ENCODE measurements at places on chromosomes 7 and 10. TPM values are rescaled to one million over a fixed set of nuclear protein-coding genes. Genes with fewer than 3 reads are reported as not detected.

DNA sequence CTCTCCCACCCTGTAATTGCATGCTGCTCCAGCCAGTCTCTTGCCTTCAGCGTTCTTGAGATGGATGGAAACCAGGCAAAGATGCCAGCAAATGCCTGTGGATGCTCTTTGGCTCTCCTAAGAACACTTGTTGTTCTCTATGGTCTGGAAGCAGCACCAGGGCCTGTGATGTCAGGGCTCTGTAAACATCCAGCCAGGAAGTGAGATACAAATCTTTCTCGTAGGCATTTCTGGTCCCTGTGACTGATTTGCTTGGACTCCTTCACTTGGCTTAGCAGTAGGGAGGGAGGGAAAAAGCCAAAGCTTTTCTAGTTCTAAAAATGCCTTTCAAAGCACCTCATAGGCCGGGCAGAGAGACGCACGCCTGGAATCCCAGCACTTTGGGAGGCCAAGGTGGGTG lies 201.3 kb downstream of the REEP3 start:
- H3K27ac ChIP-seq, result no peak overlapping the region
- peaks cover 5% of the 10 kb centered on the region for H3K27me3 ChIP-seq
- H3K4me1 ChIP-seq, result peaks cover 8% of the 10 kb centered on the region
- no peak for DNase-seq
- no peak overlapping the region for H3K4me3 ChIP-seq
- H3K36me3 ChIP-seq, result no peaks in the 10 kb centered on the region

GRCh38 chr10:61639952-61640351 lies 22.8 kb upstream of the CABCOCO1 start:
- no peak overlapping the region for H3K4me3 ChIP-seq
- H3K27me3 ChIP-seq, result no peaks in the 10 kb centered on the region
- H3K4me1 ChIP-seq, result no peaks in the 10 kb centered on the region
- DNase-seq, result no peak

The MEOX2 gene
- 0.60 TPM for total RNA-seq

The FANK1 gene
- not detected for total RNA-seq

The HMX2 gene
- not detected for total RNA-seq

The PIK3CG gene
- total RNA-seq, result 37.4 TPM

The HYAL4 gene
- not detected for total RNA-seq

DNA sequence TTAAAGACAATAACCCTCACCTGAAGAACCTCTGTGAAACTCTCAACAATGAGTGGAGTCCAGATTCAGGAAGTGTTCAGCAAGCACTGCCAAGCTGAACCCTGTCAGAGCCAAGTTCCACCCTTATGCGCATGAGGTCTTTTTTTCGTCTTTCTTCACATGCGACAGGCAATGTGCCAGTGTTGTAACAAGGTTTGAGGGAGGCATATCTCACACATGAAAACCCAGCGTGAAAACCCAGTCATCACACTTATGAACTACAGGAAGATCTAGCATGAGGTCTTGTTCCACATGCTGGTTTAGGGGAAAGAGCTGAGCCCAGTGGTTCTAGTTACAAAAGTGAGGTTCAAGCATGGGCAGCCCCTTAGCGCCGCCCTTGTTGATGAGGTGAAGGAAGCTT lies 49.7 kb downstream of the RABGEF1 start:
- H3K4me3 ChIP-seq, result no peak overlapping the region
- no peak for DNase-seq
- H3K36me3 ChIP-seq, result peaks cover 95% of the 10 kb centered on the region
- no peaks in the 10 kb centered on the region for H3K27me3 ChIP-seq
- no peaks in the 10 kb centered on the region for H3K4me1 ChIP-seq

DNA sequence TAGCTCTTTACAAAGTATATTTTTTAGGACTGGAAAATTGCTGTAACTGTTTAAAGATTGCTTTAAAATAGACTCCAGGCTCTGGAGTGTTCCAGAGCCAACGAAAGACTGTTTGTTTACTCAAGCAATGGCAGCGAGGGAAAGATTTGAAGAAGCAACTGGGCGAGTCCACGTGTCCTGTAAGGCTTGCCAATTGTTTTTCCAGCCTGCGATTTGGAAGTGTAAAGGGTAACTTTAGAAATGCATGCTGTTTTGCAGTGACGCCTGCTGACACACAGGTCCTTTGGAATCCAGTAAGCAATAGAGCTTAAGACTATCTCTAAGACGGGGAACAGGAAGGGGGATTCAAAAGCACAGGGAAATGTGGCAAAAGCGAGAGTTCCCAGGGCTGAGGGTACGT lies 55.8 kb downstream of the TACC2 start:
- H3K27me3 ChIP-seq, result peaks cover 4% of the 10 kb centered on the region
- peak; percentile 34 for DNase-seq
- no peak overlapping the region for H3K4me3 ChIP-seq
- no peaks in the 10 kb centered on the region for H3K4me1 ChIP-seq
- H3K27ac ChIP-seq, result no peak overlapping the region
- no peaks in the 10 kb centered on the region for H3K36me3 ChIP-seq

GRCh38 chr7:101870361-101871062 lies 53.1 kb downstream of the CUX1 start:
- no peak overlapping the region for H3K4me3 ChIP-seq
- H3K36me3 ChIP-seq, result no peaks in the 10 kb centered on the region
- DNase-seq, result no peak
- H3K4me1 ChIP-seq, result peaks cover 39% of the 10 kb centered on the region
- no peak overlapping the region for H3K27ac ChIP-seq
- no peaks in the 10 kb centered on the region for H3K27me3 ChIP-seq

The NPTX2 gene
- 3.6 TPM for total RNA-seq

The FKBP6 gene
- total RNA-seq, result not detected

DNA sequence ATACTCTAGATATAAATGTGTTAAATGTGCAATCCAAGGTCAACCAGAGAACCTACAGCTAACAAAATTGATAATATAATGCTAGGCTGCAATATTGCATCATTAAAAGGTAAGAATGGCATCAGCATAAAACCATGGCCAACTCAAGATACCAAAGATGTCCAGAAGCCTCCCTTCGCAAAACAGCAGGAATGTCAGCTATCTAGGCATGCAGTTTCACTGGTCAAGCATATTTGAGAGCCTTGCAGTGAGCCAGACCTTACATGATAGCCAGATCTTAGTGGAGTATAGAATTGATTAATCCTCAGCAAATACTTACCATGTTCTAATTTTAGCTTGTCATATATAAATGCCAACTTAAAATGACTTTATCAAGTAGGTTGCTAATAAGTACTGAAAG lies 138.8 kb downstream of the ZEB1 start:
- DNase-seq, result no peak
- no peak overlapping the region for H3K27ac ChIP-seq
- no peaks in the 10 kb centered on the region for H3K27me3 ChIP-seq
- peaks cover 9% of the 10 kb centered on the region for H3K36me3 ChIP-seq

GRCh38 chr10:82267014-82267413 lies 392.0 kb downstream of the NRG3 start:
- H3K4me1 ChIP-seq, result no peaks in the 10 kb centered on the region
- H3K36me3 ChIP-seq, result no peaks in the 10 kb centered on the region
- no peak overlapping the region for H3K4me3 ChIP-seq
- no peaks in the 10 kb centered on the region for H3K27me3 ChIP-seq
- no peak overlapping the region for H3K27ac ChIP-seq

The SPACDR gene
- 1.9 TPM for total RNA-seq

- H3K36me3 ChIP-seq, result no peaks in the 10 kb centered on the region
- H3K27me3 ChIP-seq, result no peaks in the 10 kb centered on the region
- no peaks in the 10 kb centered on the region for H3K4me1 ChIP-seq
Observed at GRCh38 chr10:77051837-77052236, 585.8 kb downstream of the KCNMA1 start.

GRCh38 chr7:95102662-95103061 lies 195.3 kb downstream of the PPP1R9A start:
- H3K36me3 ChIP-seq, result no peaks in the 10 kb centered on the region
- no peak overlapping the region for H3K4me3 ChIP-seq
- no peaks in the 10 kb centered on the region for H3K4me1 ChIP-seq
- no peak overlapping the region for H3K27ac ChIP-seq
- no peak for DNase-seq

DNA sequence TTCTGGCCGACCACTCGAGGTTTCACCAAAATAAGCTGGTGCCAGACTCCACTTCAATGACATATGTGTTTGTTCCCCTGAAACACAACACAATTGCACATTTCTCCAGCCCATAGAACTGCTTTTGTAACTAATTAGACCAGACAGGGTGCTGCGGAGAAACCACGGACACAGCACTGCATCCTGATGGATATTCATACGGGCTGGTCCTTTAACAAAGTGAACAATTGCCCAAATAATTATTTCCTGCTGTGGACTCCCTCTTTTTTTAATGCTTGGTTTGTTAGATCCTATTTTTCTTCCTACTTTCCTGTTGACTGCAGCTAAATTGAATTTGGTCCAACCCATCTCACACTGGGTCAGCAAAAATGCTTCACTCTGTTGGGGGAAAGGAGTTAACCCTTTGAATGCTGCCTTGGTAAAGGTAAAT lies 198.6 kb upstream of the BMPER start:
- H3K4me3 ChIP-seq, result no peak overlapping the region
- no peaks in the 10 kb centered on the region for H3K36me3 ChIP-seq
- DNase-seq, result no peak

GRCh38 chr10:8013006-8013405 lies 41.5 kb upstream of the GATA3 start:
- peaks cover 47% of the 10 kb centered on the region for H3K36me3 ChIP-seq
- H3K4me3 ChIP-seq, result no peak overlapping the region
- H3K27ac ChIP-seq, result no peak overlapping the region
- no peak for DNase-seq

- H3K27ac ChIP-seq, result no peak overlapping the region
- H3K4me1 ChIP-seq, result no peaks in the 10 kb centered on the region
- H3K36me3 ChIP-seq, result no peaks in the 10 kb centered on the region
- DNase-seq, result no peak
- H3K27me3 ChIP-seq, result peaks cover 3% of the 10 kb centered on the region
Observed at GRCh38 chr7:28842769-28843295, 115.3 kb downstream of the TRIL start.

- H3K36me3 ChIP-seq, result no peaks in the 10 kb centered on the region
- H3K27me3 ChIP-seq, result no peaks in the 10 kb centered on the region
- DNase-seq, result no peak
- peaks cover 6% of the 10 kb centered on the region for H3K4me1 ChIP-seq
Observed at GRCh38 chr10:71687077-71687476, 32.5 kb downstream of the C10orf105 start.

DNA sequence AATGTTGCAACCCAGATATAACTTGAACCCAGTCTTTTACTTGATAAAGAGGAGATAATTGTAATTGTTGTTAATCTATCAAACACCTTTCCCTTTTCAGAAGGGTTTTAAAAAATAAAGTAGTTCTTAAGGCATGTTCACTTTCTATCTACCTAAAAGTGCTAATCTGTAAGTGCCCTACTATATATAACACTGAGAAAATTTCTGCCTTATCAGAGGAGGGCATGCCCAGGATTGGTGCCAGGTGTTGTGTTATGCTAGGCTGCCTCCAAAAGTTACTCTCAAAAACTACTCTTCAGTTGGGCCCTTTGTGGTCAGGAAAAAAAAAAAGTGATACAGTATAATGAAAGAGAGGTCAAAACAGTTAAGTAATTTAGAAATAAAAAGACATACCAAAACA lies 36.3 kb downstream of the SMNDC1 start:
- no peak for DNase-seq
- H3K27me3 ChIP-seq, result no peaks in the 10 kb centered on the region
- H3K27ac ChIP-seq, result no peak overlapping the region
- H3K4me3 ChIP-seq, result no peak overlapping the region
- peaks cover 3% of the 10 kb centered on the region for H3K4me1 ChIP-seq
- H3K36me3 ChIP-seq, result no peaks in the 10 kb centered on the region

DNA sequence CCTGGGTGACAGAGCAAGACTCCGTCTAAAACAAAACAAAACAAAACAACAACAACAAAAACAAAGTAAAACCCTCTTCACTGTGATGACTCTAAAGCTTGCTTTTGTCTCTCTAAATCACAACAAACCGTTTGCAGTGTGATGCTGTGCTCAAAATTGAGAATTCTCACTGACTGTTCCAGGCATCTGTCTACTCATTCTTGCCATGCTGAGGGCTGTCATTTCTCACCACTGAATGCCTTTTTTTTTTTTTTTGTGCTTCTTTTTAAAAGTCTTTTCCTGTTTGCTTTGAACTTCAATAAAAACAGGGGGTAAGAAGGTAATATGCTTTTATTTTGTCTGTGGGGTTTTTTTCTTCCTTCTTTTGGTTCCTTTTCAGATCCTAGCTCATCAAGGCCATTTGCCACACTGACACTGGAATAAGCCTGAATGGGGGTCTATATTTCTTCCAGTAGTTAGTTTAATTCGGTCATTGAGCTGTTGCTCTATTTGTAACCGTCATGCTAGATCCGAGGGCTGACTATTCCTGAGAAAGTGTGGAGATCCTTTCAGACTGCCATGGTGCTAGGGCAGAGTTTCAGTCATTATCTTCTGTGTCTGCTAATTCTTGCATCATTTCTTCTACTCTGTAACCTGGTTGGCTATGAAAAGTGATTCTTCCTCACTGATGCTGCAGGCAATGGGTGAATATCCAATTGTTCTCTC lies 10.6 kb downstream of the FAS start:
- no peak for DNase-seq
- H3K27ac ChIP-seq, result peak overlapping the region; percentile 70
- peaks cover 43% of the 10 kb centered on the region for H3K4me1 ChIP-seq
- H3K4me3 ChIP-seq, result peak overlapping the region; percentile 2
- H3K27me3 ChIP-seq, result no peaks in the 10 kb centered on the region

GRCh38 chr10:31596765-31597164 lies 277.7 kb downstream of the ZEB1 start:
- no peaks in the 10 kb centered on the region for H3K4me1 ChIP-seq
- H3K27ac ChIP-seq, result no peak overlapping the region
- no peak for DNase-seq
- H3K36me3 ChIP-seq, result no peaks in the 10 kb centered on the region

DNA sequence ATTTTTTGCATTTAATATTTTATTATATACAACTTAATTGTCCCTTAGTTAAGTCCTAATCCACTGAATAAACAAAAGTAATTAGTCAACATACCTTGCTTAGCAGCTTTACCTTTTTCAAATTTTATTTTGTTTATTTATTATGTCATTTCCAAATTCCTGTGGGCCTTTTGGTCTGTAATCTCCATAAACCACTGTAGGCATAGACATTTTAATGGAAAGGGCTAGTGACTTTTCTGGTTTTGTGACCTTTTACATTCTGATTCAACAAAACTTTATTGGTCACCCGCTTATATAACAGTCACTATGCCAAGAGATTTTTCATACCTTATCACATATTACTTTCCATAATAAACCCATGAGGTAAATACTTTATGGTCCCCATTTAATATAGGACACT lies 181.3 kb upstream of the PRPS1L1 start:
- H3K4me3 ChIP-seq, result no peak overlapping the region
- H3K27ac ChIP-seq, result no peak overlapping the region
- no peaks in the 10 kb centered on the region for H3K36me3 ChIP-seq
- no peaks in the 10 kb centered on the region for H3K27me3 ChIP-seq
